ENCODE measurements at places on chromosomes 4 and X. TPM values are rescaled to one million over a fixed set of nuclear protein-coding genes. Genes with fewer than 3 reads are reported as not detected.

DNA sequence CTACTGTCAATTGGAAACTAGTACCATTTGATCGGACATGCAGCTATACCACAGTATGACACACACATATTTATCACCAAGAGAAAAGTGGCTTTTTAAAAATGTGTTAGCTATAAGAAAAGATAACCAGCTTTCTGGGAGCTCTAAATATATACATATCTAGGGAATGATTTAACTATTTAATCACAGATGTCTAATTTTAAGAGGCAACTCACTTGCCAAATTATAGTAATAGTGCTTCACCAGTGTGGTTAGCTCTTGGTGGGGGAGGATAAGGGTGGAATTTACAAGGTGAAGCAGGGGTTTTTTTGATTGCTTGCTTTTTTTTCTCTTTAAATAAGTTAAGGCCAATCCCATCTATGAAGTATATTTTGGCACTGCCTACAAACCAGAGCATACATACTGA, 547.7 kb upstream of the DIPK2B start:
- no peak for DNase-seq

The ANOS1 gene
- 1.1 TPM for total RNA-seq

DNA sequence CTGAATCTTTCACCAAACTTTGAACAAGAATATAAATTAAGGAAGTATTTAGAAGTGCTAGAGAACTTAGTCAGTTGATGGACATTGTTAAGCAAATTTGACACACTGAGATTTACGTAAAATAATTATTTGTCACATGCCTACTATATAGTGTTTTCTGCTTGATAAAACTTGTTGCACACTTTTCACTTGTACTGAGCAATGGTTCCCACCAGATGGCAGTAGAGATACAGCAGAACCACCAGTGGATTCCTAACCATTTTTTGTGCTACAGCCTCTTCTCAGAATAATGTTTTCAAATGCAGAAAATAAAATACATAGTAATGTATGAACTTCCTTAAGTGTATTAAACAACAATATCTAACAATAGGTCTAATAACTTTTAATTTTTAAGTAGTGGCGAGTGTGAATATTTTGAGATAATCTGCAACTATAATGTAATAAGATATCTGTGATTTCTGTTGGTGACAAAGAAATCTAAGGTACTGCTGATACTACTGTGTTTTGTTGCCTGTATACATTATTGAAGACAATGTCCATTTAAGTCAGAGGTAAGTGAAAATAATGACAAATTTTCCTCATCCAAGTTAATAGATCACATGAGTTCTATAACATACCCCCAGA, 81.2 kb downstream of the APOOL start:
- peak; percentile 46 for DNase-seq

The MAGEA6 gene
- total RNA-seq: not detected

- no peak for DNase-seq
Observed at GRCh38 chr4:145019346-145019745, 78.7 kb downstream of the ANAPC10 start.

- no peak for DNase-seq
Observed at GRCh38 chrX:25278341-25278740, 262.6 kb upstream of the ARX start.

GRCh38 chrX:39065051-39065871, 264.0 kb downstream of the MID1IP1 start:
- DNase-seq: no peak

The PROM1 gene
- not detected for total RNA-seq

The SLC4A4 gene
- 24.8 TPM for total RNA-seq

DNA sequence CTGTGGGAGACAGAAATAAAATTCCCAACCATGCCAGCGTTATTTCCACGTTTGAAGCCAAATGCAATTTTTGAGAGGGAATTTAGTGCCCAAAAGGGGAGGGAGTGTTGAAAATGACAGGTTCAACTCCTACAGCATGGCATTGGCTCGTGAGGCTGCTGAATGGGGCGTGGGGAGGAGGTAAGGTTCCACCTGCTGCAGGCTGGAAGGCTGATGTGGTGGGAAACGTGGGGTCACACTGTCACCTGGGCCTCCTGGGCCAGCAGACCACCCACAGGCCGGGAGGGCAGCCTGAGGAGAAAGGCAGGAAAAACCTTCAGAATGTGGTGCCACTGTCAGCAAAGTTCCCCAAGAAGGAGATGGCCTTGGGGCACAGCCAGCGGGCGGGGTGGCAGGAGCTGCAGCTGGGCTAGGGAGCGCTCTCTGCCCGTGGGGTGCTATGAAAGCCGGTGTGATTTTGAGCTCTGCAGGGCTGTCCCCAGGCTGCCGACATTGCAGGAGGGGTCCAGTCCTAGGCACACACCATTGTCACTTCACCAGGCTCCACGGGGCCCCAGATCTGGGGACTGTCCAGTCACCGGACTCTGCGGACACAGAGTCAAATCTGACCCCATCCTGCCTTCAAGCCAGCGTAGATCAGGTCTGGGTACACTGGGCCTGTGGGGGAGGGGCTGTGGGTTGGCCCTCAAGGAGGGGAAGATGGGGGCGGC, 19.6 kb downstream of the MSANTD1 start:
- peak; percentile 17 for DNase-seq

- no peak for DNase-seq
Observed at GRCh38 chr4:158055668-158056067, 117.2 kb downstream of the GASK1B start.

The AKAP4 gene
- total RNA-seq: not detected

- no peak for DNase-seq
Observed at GRCh38 chr4:127548990-127549925, 83.5 kb upstream of the INTU start.

The GSX2 gene
- total RNA-seq: not detected

DNA sequence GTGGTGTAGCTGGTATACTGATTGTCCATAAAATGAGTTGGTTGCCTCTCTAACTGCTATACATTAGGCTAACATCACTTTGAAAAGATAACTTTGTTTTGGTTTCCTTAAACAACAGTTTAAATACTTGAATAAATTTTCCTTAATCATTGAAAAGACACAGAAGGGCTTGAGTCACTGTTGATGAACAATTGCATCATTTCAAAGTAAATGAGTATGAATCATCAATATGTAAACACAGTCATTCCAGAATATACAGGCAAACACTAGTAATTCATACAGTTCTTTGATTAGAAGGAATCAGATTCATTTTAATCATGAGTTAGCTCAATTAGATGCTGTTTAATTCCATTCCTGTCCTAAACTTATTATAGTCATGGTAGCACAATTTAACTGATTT, 160.6 kb downstream of the AFF2 start:
- no peak for DNase-seq

DNA sequence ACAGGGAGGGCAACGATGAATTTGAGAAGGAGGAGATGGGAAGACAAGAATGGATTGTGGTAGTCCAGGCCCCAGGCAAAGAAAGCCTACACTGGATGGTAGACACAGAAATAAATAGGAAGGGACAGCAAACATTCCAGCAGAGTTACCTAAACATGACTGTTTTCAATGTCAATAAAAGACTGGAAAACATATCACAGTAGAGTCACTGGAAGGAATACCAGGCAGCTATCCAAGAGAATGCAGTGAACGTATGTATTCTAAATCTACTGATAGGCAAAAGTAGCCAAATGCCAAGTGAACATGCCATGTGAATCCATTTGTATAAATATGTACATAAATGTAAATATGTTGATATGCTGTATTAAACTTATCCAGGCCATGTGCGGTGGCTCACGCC, 183.0 kb downstream of the PALLD start:
- no peak for DNase-seq

DNA sequence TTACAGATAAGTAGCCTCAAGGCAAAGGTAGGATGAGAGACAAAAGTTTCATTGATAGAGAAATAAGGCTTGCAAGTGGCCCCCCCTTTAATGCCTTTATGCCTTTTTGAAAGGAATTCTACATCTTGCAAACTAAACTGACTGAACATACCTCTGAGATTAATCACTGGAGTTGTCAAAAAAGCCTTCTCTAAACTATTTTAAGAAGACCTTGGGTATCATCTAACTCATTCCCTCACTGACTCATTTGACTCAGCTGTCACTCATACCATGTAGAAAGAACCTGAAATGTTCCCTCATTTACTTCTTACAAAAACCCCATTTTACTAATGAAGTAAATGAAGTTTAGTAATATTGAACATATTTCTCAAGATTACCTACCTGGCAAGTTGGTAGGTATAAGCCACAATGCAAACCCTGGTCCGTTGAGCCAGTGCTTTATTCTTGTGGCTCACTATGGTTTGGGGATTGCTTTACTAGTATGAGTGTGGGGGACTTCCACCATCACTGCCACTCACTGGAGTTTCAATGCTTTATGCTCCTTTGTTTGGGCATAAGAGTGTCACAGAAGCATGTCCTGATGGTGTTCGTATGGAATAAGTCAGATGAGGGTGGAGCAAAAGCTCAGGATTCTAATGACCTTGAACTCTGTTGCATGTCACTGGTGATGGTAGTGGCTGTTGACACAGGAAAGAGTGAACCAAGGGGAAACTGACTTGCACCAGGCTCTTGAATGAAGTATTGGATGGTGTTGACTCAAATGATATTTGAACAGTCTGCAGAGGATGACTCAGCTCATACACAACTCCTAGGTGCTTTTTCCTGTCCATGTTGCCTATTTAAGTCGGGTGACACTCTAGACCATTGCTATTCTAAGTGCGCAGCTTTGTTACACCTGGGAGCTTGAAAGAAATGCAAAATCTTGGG, 305.5 kb upstream of the EMCN start:
- no peak for DNase-seq

All from osteoblast (primary cell).